Activated naive CD8-positive, alpha-beta T cell treated with anti-CD3 and anti-CD28 coated beads, Interleukin-2, amount 50 U/mL, for 16 hours (primary cell): ENCODE measurements at places on chromosomes 11 and 22.

GRCh38 chr11:73965076-73965763 lies 14.4 kb downstream of the DNAJB13 start:
- DNase-seq = no peak

DNA sequence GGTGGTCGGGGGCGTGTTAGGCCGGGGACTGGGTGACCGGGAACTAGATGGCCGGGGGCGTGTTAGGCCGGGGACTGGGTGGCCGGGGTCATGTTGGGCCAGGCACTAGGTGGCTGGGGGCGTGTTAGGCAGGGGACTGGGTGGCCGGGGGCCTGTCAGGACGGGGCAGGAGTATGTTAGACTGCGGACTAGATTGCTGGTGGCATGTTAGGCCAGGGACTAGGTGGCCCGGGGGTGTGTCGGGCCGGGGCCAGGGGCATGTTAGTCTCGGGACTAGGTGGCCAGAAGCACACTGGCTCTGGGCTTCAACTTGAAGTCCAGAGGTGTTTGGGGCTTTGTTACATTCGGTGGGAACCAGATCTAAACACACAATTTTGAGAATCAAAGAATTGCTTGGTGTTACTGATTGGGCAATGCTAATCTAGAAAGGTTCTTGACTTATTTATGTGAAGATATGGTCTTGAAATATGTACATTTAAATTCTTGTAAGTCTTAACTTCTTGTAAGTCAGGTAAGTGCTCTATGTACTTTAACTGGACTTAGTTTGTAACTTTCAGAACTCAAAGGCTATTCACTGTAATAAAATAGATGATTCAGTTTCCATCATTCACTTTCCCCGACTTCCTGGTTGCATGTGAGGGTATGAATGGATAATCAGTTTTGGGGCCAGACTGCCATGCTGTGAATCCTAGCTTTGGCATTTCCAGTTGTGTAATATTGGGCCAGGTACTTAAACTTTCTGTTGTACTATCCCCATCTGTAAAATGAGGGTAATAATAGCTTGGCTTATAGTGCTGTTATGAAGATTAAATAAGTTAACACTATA lies 1.1 kb downstream of the EXT2 start:
- no peak for DNase-seq

DNA sequence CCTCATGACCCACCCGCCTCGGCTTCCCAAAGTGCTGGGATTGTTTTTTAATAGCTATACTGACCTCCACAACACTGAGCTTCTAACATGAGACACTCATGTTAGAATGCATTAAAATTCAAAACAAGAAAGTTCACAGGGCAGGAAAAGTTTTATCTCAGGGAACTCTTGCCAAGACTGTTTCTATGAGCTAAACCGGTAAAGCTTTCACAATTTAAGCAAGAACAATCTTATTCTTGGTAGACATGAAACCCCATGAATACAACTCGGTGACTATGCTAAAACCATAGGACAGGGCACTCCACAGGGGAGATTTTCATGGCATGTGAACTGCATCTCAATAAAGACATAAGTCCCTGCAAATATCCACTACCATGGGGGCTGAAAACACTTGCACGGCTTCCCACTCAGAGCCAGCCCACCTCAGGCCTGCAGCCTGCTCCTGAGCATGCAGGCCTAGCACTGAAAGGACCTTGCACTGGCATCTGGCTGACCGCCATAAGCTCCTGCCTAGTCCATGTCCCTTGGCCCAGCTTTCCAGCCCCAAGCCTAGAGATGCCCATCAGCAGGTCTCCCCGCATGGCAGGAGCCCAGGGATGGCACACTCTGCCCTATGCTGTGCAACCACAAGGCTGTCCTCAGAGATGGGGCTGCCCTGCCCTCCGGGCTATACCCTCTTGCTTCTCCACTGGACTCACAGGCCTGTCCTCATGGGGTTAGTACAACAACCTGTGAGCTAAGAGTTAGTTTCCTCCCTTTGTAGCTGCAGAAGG lies 58.4 kb downstream of the DGCR2 start:
- no peak for DNase-seq

- no peak for DNase-seq
Measured at GRCh38 chr11:20112291-20113148, 47.8 kb downstream of the DBX1 start.

DNA sequence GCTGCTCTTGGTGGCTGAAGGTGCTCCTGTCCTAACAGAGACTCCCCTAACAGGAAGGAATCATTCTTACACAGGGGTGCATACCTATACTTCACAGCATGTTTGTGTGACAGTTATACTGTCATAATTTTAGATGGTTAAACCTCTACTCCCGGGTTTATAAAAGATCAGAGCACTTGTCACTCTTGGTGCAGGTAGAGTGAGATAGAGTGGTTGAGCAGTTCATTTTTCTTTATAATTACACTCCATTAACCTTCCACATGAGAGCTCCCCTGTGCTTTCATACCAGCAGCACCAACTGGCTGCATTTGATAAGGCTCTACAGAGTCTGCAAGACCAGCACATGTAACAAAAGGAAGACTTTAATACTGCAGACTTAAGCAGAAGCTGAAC lies 72.9 kb downstream of the LARGE2 start:
- DNase-seq = no peak

DNA sequence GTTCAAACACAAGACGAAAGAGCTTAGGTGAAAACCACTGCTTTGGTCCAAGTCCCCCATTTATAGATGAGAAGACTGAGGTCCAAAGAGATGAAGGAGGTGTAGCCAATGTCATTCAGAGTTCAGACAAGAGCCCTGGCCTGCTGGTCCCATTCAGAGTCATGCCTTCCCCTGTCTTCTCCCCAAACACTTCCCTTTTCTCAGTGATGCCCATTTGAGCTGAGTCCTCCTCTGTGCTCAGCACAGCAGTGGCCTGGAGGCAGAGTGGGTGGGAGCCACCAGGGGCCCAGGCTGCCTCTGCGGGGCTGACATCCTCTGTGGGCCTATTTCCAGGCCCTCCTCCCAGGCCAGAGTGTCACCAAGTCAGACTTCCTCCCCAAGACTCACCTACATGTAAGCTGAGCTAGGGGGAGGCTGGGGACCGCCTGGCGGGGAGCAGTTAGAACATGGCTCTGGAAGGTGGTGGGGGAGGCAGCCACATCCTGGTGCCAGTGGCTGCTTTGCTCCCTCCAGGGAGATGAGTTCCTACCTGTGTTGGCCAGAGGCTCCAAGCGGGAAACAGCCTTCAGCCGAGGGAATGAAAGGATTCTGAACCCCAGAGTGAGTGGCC lies 22.4 kb upstream of the LRRC10B start:
- DNase-seq = no peak

DNA sequence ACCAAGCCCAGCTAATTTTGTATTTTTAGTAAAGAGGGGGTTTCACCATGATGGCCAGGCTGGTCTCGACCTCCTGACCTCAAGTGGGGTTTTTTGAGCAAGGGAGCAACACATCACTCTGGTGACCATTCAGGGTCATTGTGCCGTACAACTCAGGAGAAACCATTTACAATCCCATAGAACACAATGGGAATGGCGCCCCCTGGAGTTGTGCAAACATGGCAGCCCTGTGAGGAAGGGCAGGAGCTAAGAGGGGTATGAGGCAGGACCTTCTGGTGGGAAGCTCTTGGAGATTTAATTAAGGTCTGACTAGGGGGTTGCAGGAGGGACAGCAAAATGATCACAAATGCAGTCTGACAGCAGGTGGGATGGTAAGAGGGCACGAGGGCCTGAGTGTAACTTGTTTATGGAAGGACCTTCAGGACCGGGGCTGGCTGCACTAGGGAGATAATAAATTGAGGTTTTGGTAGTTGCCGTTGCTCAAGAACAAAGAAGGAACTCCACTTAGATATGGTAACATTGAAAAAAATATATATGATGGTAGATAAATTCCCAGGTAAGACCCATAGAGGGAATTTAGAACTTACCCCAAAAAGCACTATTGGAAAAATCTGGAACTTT lies 9.1 kb upstream of the CSF2RB start:
- no peak for DNase-seq

DNA sequence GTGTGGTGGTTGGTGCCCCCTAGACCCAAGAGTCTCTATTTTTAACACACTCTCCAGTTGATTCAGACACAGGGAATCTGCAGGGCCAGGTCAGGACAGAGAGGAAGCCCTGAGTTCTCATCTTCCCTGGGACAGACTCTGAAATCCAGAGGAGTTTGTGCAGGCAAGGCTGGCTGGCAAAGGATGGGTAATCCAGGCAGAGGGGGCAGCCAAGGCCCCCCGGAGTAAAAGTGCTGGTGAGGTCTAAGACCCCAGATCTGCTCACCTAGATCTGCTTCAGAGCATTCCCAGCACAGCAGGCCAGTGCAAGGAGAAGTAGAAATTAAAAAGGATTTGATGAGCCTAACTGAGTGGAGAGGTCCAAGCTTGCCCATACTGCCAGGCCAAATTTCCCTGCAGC lies 40.6 kb upstream of the MN1 start:
- DNase-seq = no peak

GRCh38 chr11:14114269-14114668 lies 151.7 kb downstream of the SPON1 start:
- DNase-seq = no peak

- DNase-seq = no peak
Measured at GRCh38 chr11:5488798-5489399, 414 bp downstream of the OR52D1 start.

DNA sequence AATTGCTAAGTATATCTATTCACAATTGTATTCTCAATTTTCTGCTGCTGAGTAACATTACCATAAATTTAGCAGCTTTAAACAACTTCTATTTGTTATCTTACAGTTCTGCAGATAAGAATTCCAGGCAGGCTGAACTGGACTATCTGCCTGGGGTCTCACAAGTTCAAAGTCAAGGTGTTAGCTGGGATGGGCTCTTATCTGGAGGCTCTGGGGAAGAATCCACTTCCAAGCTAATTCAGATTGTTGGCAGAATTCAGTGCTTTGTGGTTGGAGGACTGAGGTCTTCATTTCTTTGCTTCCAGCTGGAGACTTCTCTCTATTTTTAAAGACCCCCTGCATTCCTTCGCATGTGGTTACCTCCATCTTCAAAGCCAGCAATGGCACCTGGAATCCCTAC lies 329.9 kb upstream of the ISX start:
- no peak for DNase-seq
